ENCODE measurements at places on chromosomes 5 and 9.

DNA sequence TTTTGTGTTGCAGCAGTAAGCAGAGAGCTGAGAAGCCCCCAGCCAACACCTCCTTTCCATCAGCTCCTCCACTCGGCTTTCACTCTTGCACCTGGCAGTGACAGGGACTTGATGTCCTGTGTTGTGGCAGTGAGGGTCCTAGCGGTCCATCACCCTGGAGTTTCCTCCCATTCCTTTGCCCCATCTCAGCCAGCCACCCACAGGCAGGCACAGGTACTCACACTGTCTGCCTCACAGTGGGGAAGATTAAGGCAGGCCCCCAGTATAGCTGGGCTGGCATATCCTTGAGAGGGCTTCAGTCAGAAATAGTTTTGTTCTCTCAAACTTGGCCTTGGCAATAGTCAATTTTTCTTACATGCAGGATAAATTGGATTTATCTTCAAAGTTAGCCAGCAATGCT lies 362.7 kb downstream of the GADD45G start:
- DNase-seq, result no peak

DNA sequence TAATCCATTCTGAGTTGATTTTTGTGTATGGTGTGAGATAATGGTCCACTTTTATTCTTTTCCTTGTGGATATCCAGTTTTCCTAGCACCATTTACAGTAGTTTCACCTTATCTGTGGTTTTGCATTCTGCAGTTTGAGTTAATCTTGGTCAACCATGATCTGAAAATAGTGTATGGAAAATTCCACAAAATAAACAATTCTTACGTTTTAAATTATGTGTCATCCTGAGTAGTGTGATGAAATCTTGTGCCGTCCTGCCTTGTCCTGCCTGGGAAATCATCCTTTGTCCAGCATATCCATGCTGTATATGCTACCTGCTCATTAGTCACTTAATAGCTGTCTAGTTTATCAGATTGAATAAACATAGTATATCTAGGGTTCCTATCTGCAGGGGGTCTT lies 42.1 kb downstream of the CDC42SE2 start:
- DNase-seq, result no peak

- no peak for DNase-seq
Observed at GRCh38 chr5:74332682-74333081, 307.8 kb downstream of the ENC1 start.

DNA sequence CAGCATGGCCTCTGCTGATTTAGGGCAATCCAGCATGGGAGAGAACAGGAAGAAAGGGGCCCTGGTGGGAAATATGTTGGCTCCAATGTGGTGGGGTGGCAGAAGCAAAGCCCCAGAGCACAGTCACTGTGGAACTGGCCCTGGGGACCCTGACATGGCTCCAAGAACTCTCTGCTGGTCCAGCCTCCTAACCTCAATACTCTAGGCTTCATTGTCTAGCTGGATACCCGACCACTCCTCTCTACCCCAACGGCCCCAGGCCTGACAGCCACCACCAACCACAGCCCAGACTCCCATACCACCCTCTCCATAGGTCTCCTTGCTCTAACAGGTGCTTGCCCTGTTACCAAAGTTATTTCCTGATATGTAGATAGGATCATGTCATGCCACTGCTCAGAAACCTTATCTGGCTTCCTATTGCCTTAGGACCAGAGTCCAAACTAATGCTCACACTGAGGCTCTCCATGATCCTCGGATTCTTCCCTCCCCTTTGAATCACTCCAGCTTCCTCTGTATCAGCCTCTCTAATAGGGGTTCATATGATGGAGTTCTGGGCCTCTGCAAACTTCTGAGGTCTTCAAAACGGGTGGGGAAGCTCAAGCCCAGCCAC lies 12.9 kb downstream of the ACSL6 start:
- DNase-seq, result no peak

DNA sequence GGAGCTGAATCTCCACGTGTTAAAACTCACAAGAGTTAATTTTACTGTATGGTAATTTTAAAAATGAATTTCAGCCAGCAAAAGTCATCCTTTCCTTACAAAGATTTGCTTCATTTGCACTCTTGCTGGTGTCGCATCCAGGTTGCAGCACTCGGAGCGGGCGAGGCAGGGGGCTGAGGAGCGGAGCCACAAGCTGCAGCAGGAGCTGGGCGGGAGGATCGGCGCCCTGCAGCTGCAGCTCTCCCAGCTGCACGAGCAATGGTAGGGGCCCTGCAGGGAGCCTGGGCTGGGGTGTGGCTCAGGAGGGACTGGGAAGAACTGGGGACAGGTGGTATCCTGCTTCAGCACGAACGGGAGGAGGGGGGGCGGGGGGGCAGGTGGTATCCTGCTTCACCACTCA lies 27.1 kb downstream of the HNRNPH1 start:
- no peak for DNase-seq

DNA sequence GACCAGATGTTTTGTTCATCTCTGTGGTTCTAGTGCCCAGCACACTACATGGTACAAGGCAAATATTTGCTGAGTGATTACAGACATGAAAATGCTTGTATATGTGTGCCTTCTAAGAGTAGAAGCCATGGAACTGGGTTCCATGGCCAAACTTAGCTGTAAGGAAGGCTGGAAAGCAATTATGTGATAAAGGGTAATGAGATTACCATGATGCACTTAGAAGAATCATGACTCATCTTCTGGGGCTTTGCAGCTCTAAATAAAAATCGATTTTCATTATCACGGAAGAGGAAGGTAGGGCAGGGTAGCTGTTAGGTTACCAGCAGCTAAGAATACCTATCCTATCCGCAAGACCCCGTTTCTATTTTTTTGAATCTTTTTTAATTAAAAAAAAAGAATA lies 28.0 kb downstream of the RFK start:
- DNase-seq, result no peak

GRCh38 chr5:116652196-116652729 lies 77.6 kb upstream of the SEMA6A start:
- no peak for DNase-seq

DNA sequence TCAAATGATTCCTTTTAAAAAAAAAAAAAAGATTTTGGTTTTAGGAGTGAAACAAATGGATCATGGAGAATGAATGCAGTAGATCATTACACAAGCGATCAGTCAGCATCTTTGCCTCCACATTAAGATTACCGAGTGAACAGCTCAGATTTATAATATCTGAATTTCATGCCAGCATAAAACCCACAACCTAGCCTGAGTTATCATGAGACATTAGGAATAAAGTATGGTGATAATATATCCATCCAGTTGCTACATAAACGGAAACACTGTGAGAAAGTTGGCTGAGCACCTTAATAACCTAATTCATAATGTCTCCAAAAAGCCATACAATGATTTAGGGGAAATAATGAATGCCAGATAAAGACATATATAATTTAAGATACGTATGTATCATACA lies 553.1 kb upstream of the TUSC1 start:
- no peak for DNase-seq

GRCh38 chr5:23234197-23234596 lies 273.2 kb upstream of the PRDM9 start:
- DNase-seq, result no peak

- DNase-seq, result no peak
Observed at GRCh38 chr9:113317777-113318176, 14.6 kb upstream of the RNF183 start.

DNA sequence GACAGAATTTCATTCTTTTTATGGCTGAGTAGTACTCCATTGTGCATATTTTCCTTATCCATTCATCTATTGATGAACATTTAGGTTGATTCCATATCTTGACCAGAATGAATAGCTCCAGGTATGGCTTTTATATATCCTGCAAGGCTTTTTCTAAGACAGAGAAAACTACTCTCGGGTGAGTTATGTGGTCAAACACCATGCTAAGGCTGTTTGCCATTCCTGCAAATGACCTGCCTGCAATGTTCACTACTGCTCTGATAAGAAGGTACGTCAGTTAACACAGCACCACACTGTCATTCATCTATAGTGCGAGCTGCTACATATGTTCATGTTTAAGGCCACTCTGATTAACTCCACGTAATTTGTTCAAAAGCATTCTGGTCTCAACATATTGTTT lies 256.8 kb upstream of the RGMB start:
- DNase-seq, result no peak

DNA sequence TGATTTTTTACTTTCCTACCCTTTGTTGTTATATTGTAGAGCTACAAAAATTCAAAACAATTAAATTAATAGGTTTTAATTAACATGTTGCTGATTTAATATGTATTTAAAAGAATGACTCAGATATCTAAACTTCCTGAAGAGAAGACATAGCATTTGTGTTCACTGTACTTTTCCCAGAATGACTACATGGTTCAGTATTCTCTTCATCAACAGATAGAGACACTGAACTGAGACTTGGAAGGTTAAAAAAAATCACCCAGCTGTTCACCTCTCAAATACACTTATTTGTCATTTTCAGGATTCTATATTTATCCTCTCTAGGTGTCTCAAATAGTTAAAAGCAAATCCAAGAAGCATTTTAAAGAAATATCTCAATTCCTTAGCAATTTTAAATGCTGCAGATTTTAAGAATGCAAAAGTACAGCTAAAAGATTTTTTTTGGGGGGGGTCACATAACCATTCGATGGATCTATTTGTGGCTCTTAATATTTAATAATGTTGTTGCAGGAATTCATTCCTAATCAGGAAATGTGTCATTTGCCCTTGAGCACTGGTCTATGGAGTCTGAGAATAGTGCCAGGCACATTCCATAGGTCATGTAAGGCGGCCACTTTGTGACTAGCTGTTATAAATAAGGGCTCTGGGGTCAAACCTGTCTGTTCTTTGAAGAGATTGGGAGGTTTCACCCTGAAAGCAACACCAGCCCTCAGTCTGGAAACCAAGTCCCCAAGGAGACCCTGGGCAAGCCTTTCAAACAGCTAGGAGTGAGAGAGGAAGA lies 463.1 kb downstream of the NR2F1-AS1 start:
- DNase-seq, result no peak

GRCh38 chr9:81393985-81394811 lies 295.1 kb downstream of the TLE1 start:
- no peak for DNase-seq

GRCh38 chr9:19049917-19050636 lies 850 bp downstream of the RRAGA start:
- DNase-seq, result no peak

- DNase-seq, result no peak
Observed at GRCh38 chr9:106976772-106977171, 113.8 kb downstream of the ZNF462 start.

DNA sequence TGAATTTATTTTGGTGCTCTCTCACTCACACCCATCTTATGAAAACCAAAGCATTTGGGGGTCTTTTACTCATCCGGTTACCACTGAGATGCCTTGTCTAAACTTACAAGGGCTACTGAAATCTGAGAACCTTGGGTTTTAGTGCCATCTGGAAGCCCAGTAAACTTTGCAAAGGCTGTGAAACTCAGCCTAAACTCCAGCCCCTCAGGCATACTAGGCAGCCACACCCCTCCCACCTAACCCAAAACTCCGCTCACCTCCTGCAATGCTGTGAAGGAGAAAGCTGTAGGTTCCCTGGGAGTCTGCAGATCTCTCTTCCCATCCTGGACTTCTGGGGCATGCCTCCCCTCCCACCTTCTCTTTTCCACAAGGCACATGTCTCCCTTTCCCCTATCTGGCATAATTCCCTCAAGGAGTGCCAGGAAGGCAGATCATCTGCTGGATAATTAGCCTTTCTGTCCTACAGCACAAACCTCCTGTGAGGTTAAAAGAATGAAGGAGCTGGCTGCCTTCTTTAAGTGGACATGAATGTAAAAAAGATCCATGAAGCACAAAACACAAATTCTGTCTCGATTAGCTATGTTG lies 71.5 kb upstream of the ANXA1 start:
- DNase-seq, result no peak

DNA sequence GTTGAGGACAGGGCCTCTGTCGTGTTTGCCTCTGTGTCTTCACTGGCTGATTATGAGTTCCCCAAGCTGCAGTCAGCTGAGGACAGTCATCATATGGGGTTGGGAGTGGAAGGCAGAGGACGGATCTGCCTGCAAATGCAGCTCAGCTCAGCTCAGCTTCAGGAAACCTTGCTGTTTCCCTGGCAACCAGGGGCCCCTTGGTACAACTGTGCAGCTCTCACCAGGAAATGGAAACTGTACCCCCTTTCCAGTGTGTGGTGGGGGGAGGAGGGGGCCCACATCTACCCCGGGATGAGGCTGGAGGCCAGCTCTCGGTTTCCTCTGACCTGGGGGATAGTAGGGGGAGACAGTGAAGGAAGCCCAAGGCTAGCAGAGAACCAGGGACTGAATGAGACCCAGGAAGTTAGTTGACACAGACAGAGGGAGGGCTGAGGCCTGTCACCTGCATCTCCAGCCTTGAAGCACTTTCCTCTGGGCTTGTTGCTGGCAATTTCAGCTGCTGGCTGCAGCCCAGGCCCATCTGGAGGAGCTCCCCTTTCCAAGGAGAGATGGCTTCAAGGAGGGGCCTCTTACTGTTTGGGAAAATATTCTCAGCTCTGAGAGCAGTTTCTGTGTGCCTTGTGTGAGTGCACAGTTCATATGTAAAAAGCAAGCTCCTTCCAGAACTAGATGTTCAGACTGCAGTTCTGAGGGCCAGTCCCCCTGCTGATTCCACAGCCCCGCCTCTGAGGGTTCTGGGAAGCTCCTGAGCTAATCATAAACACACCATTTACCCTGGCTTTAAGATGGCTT lies 6.9 kb downstream of the ANXA6 start:
- no peak for DNase-seq

DNA sequence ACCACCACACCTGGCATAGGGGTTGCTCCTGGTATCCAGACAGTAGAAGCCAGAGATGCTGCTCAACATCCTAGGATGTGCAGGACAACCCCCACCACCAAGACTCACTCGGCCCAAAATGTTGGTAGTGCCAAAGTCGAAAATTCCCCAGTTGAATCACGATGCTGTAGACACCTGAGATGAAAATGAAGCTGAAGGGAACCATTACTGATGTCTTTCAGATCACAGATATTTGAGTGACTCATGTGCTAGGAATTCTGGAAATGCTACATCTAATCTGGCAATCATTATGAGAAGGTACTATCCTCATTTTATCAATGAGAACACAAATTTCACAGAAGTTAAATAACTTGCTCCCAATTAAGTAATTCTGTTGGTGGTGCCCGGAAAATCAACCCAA lies 21.0 kb upstream of the UBE2QL1 start:
- DNase-seq, result no peak

DNA sequence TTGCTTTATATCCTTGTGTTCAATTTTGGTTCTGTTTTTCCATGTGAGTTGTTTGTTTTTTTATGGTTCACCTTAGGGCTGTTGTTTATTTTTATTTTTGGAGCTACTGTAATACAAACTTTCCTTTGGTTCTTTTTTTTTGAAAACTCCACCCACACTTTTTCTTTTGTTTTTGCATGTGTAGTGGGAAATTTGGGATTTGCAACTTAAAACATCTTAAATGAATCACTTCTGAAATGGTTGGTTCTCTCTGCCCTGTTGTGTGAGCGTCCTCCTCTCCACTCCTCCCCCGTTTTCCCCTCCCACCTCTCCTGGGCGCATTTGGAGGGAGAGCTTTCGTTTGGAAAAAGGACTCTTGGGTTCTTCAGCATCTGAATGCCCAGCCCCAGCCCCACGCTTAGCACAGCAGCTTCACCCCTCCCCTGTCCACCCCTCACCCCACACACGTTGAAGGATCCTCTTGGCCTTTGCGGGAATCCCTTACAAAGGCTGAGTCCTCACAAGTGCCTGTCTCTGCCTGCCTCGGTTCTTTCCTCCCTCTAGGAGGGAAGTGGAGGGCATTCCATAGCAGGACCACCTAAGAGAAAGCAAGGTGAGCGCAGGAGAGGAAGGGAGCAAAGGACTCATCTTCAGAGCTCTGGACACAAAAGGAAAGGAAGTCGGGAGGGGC lies 67.2 kb downstream of the DMRT1 start:
- DNase-seq, result no peak

GRCh38 chr9:71857159-71857558 lies 53.8 kb downstream of the ABHD17B start:
- no peak for DNase-seq

- no peak for DNase-seq
Observed at GRCh38 chr5:74052441-74053221, 426.6 kb downstream of the ARHGEF28 start.

All from activated naive CD4-positive, alpha-beta T cell (primary cell).